ENCODE measurements at places on chromosomes 2 and 18. TPM values are rescaled to one million over a fixed set of nuclear protein-coding genes. Genes with fewer than 3 reads are reported as not detected.

OXER1 gene
- not detected for total RNA-seq

HOXD11 gene
- total RNA-seq: not detected

SCG2 gene
- total RNA-seq: not detected

TXNDC2 gene
- total RNA-seq: not detected

RNF144A gene
- 0.07 TPM for total RNA-seq

CTAGE1 gene
- not detected for total RNA-seq

CCDC85A gene
- total RNA-seq: not detected

SLC9A4 gene
- total RNA-seq: not detected

LRPPRC gene
- total RNA-seq: 62.9 TPM

MGAT4A gene
- total RNA-seq: 0.15 TPM

GDF7 gene
- total RNA-seq: under 0.01 TPM

NT5C1B gene
- total RNA-seq: not detected

MERTK gene
- not detected for total RNA-seq

SOX11 gene
- not detected for total RNA-seq
